Foreskin keratinocyte (primary cell): ENCODE measurements at places on chromosomes 5 and 9. TPM values are rescaled to one million over a fixed set of nuclear protein-coding genes. Genes with fewer than 3 reads are reported as not detected.

GRCh38 chr5:161333194-161333880, 213.2 kb downstream of the GABRB2 start:
- DNase-seq = no peak

DNA sequence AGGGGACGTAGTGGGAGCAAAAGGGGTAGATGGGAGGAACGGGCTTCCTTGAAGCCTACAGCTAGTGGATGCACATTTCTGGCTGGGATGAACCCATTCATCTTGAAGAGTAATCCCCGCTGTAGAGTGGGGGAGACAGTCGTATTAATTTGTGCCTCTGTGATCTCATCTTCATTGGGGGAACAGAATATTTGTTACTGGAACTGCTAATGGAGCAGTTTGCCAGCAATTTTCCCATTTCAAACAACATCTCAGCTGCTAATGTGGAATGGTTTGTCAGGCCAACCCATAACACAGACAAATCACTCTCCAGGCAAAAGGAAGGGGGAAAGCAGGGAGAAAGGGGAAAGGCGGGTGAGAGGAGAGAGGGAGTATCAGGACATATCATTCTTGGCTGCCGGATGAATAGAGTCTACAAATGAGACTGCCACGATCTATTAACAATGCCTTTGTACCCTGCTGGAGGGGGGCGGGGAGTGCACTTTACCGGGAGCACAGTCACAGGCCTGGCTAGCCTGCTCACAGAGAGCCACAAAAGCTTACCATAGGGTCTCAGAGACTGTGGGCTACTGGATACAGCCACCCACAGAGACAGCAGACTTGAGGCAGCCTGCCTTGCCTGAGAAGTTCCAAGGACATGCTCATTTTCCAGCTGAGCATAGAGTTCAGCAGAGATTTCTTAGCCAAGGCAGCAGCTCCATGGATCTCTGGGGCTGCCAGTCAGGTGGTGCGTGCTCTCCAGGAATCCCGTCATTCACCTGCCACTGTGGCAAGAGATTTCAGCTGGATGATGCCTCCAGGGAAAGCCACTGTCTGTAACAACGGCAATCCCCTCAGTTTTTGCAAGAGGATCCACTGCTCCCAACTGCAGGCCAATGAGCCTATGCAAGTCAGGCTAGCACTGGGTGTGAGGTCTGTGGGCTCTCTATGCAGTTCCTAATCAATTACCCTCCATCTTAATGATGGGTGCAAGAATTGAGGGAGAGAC, 217.7 kb upstream of the PANK3 start:
- DNase-seq = no peak

DNA sequence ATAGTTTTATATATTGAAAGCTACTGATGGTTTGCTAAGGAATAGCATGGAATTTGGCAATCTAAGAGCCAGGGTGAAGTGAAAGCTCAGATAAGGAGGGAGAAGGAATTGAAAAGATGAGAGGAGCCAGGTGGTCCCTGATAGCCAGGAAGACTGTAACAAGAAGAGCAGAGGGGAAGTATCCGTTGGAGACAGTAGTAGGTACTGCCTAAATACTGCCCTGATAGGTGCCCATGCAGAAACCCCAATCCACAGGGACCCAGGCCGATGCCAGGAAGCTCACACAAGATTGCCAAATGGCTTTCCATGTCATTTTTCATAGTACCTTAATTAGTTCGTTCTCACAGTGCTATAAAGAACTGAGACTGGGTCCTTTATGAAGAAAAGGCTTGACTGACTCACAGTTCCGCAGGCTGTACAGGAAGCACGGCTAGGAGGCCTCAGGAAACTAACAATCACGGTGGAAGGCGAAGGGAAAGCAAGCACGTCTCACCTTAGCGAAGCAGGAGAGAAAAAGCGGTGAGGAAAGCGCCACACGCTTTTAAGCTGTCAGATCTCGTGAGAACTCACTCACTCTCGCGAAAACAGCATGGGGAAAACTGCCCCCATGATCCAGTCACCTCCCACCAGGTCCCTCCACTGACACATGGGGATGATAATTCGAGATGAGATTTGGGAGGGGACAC, 13.0 kb downstream of the ACTL7B start:
- DNase-seq = no peak

GRCh38 chr9:110933350-110934001, 104.8 kb downstream of the LPAR1 start:
- no peak for DNase-seq

- DNase-seq = no peak
These were observed 43.6 kb downstream of the JADE2 start for GRCh38 chr5:134568761-134569695.

DNA sequence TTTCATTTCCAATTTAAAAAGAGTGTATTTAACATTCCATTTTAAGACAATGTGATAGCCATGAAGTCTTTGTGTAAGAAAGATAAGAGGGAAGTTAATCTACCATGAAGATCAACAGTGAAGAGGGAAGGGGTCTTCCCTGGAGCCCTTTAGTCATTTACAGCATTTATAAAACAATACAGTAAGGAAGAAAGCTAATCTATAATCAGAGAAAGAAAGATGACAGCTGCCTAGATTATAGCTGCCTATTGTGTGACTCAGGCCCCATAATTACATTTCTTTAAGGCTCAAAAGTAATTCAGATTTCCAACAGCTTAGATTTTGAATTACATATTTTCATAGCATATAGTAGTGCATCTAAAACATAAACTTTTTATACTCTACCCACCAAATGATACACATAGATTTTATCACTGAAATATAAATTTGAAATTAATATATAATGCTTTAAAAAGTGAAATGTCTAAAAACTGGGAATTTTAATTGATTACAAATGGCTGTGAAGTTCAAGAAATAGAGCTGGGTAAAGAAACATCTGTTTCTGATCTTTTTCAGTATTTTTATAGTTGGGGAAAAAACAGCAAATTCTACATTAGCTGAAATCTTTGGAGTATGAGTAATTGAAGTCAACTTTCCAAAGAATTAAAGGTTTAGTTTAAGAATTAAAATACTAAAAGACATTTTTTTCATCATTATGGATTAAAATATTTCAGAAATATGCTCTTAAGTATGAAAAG, 89.6 kb downstream of the RIC1 start:
- DNase-seq = no peak

DNA sequence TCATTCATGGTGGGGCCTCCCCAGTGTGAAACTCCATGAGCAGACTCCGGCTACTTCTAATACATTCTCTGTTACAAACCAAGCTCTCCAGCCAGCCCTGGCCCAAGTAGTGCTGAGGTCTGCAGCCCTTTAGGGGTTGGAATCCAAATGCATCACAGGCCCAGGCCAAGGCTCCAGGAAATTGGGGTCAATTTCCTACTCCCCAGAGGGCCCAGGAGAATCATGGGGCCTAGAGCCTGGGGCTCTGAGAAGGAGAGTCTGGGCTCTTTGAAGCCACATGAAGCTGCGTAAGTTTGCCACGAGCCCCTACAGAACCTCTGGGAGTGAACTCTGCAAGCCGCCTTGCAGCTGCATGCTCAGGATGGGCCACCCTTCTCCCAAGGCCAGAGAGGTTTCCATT, 206.4 kb downstream of the PAPPA start:
- DNase-seq = no peak

The SLC36A3 gene
- total RNA-seq = not detected in 2 replicates

The SLC4A9 gene
- 0.04 TPM in 1 of 2 replicates, not detected in the other for total RNA-seq

The TMEM215 gene
- not detected in 2 replicates for total RNA-seq

The GGTA1 gene
- not detected in 2 replicates for total RNA-seq

The AKNA gene
- total RNA-seq = 5.4 and 7.9 TPM in 2 replicates

The NUDT12 gene
- 12.1 and 12.6 TPM in 2 replicates for total RNA-seq

The THBS4 gene
- total RNA-seq = 0.67 and 1.1 TPM in 2 replicates

The ANGPTL2 gene
- total RNA-seq = 0.32 and 0.37 TPM in 2 replicates
